Forelimb muscle (tissue), 1 donor: ENCODE measurements at places on chromosomes 2 and 18. TPM values are rescaled to one million over a fixed set of nuclear protein-coding genes. Genes with fewer than 3 reads are reported as not detected.

Gene CABYR
- 3.3 TPM for polyA plus RNA-seq

Gene LYPD6B
- polyA plus RNA-seq: not detected

Gene TXNL1
- 110 TPM for polyA plus RNA-seq

GRCh38 chr2:143177096-143177786, 48.0 kb downstream of the ARHGAP15 start:
- no peak for DNase-seq

Gene SLC14A1
- 0.95 TPM for polyA plus RNA-seq
